Gastroesophageal sphincter (tissue), 4 donors: ENCODE measurements at places on chromosomes 12 and 14. TPM values are rescaled to one million over a fixed set of nuclear protein-coding genes. Genes with fewer than 3 reads are reported as not detected.

DNA sequence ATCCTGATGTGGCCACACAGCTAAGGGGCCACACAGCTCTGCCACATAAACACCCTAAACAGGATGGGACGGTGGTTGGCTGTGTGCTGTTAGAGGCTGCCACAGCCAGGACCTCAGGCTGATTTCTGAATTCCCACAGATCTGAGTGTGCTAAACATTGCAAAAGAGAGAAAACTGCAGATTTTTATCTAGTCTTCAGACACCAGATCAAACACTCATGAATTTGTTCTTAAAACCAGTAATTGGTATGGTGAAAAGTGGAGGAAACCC lies 190.7 kb downstream of the MON2 start:
- no peak for ATAC-seq

- ATAC-seq, result no peak
Observed at GRCh38 chr12:103834942-103835341, 6.1 kb downstream of the NT5DC3 start.

GRCh38 chr12:130460611-130461446 lies 123.1 kb downstream of the PIWIL1 start:
- ATAC-seq, result no peak

DNA sequence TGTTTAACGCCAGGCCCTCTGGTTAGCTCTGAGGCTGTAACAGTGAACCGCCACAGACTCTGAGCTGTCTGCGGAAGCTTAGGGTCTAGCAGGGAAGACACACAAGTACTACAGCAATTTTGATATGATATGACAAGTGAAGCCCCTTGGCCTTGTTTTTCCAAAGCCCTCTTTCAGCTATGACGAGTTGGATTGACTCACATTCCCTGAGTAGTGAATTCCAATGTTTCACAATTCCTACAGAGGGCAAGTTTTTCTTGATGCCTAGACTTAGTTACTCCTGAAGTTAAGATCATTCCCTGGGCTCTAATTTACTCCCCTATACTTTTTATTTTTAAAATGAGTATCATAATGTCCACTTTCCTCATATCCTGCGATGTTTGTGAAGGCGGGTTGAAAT lies 53.3 kb upstream of the CISTR start:
- no peak for ATAC-seq

DNA sequence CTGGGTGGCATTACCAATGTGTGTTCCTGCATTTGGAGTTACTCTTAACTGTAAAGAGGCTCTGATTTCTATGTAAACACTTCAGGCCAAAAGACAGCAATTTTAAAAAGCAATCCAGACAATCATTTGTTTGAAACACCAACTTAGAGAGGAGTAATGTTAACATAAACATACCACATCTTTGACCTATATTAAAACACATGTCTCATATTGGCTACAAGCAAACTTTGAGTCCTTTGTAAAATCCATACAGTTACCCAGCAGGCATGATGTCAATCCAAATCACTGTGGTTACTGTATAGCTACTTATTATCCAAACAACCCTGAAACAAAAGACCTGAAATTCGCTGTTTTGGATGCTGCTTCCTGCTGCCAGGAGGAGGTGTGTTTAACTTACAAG lies 7.5 kb upstream of the G2E3 start:
- no peak for ATAC-seq

DNA sequence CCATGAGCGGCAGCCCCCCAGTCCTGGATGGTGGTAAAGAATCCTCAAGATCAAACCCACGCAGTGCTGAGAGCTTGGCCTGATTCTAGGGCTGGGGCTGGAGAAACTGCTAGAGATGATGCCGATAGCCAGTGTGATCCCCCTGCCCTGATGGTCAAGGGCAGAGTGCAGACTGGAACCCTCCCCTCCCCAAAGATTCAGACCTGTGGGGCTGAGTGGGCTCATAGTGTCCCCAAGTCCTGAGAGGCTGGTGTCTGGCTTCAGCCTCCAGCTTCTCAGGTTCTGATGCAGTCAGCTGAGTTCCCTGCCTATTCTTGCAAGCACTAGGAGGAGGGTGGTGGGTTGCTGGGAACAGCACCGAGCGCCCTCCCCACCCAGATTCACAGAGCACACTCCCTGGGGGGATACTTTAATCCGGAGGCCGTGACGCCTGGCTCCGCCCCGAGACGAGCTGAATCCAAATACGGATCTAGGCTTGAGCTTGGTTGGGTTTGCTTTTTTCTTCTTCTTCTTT lies 11.9 kb downstream of the RHOF start:
- peak; percentile 67 for ATAC-seq

GRCh38 chr12:57058454-57058853 lies 8.5 kb upstream of the MYO1A start:
- no peak for ATAC-seq

GRCh38 chr14:93037351-93037750 lies 78.4 kb downstream of the ITPK1 start:
- no peak for ATAC-seq

- no peak for ATAC-seq
Observed at GRCh38 chr12:121926874-121927706, 8.7 kb downstream of the CFAP251 start.

DNA sequence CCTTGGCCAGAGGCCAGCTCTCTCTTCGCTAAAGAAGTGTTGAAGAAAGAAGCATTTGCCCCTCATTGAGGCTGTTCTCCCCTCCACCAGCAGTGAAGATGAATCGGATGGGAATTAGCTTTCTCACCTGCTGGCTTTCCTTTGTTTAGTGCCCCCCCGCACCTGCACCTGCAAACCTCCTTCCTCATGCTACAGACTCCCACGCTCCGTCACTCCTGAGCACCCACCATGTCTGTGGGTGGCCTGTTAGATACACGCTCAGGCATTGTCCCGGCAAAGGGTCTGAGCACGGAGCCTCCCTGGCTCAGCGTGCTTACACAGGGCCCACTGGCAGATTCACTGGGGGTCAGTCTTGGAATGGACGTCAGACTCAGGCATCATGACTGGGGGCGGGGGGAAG lies 121.6 kb downstream of the GLT1D1 start:
- ATAC-seq, result no peak

DNA sequence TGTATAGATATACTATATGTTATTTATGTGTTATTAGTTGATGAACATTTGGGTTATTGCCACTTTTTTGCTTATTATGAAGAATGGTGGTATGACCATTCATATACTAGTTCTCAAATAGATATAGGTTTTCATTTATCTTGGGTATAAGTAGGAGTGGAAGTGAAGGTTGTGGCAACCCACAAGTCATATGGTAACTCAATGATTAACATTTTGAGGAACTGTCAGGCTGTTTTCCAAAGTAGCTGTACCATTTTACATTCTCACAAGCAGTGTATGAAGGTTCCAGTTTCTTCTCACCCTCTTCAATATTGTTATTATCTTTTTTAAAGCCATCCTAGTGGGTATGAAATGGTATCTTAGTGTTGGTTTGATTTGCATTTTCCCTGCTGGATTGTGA lies 19.0 kb upstream of the MSRB3 start:
- ATAC-seq, result no peak

DNA sequence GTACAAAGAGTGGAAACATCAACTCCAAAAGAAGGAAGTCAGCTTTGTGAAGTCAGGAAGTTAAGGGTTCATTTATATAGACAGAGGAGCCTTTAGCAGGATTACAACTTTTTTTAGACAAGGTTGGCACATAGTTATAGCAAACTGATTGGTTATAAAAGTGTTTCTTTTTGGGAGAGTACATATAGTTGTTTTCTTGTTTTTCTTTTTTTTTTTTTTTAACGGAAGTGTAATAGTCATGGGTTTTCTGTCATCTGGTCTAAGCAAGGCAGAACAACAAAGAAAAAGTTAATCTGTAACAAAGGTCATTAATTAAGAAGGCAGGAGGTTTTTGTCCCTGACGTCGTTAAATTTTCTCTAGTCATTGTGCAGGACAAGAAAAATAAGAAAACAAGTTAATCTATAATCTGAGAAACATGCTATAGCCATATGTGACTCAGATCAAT lies 13.0 kb upstream of the MFAP5 start:
- no peak for ATAC-seq

DNA sequence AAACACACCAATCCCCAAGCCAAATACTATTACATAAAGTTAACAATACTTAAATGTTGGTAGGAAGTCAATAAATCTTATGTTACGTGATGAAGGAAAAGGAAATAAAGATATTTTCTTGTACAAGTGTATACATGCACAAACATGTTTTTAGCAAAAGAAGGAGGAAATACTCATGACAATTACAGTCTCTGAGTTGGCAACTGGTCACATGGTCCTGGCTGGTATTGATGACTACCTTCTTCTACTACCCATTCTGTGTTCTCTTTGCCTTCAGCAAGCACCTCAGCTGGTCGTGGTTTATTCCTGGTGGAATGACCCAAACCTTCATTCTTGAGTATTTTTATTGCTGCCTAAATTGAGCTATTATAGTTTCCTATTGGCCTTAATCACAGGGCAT lies 84.8 kb downstream of the PLBD1 start:
- ATAC-seq, result no peak

- peak; percentile 76 for ATAC-seq
Observed at GRCh38 chr12:105083551-105084105, 630 bp downstream of the ALDH1L2 start.

DNA sequence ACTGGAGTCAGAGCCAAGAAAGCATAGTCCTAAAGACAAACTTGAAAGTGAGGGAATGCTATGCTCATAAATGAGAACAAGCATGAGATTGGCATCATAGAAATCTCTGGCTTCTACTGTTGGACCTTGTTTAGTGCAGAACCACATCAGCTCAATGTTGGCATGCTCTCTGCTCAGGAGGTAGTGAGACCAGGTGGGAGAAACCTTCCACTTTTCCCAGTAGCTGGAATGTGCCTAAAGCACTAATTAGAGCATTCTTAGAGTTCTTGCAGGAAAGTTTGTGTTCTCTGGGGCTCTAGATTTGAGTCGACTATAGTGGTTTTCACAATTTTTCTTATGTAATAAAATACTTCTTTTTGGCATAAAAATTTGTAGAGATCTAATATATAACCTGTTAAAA lies 159.7 kb upstream of the PRICKLE1 start:
- ATAC-seq, result no peak

DNA sequence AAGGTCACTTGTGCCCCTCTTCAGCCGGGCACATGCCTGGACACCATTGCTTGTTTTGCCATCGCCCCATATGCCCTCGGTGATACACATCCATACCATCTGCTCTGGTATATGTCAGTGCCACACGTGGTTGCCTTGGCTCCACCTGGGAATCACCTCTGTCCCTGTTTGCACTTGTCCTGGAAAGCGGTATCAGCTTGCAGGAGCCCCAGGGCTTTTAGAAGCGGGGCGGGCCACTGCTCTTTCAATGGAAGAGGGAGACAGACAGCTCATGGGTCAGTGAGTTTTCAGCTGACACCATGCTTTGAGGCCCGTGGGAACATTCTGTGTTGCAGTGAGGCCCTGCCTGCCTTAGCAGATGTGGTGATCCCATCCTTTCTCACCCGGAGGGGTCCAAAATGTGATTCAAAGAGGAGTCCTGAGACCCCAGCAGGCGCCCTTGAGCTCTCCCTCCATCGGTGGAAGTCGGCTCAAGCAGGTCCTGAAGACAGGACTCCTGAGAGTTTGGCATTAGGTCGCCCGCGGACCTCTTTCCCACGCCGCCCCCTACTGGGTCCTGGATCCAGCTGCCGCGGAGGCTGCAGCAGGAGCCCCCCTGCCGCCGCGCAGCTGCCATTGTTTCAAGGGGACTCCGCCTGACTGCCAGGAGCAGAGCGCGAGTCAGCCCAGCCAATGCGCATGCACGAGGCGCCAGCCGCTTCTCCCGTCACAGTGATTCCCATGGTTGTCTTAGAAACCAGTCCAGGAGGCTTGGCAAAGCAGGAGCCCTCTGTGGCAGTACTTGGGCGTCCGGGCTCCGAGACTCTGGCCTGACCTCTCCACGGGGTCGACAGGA lies 773.2 kb upstream of the ALG10B start:
- ATAC-seq, result no peak

- ATAC-seq, result no peak
Observed at GRCh38 chr14:64723691-64724577, 19.7 kb downstream of the PLEKHG3 start.

DNA sequence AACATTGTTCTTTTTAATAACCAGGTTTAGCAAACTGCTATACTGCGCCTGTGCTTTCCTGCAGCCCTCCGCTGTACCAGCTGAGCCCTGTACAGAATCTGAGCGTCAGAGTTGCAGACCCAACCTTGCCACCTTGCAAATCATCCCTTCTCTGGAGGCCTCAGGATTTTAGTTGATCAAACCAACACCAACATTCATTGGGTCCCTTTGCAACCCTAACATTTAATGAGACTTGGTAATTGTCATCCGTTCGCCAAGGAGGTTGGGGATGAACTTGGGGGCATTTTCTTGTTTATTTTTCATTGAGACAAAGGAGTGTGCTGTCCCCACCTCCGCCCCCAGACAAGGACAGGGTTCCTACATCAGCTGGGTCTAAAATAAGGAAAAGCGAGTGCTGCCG lies 2.6 kb upstream of the GSC start:
- no peak for ATAC-seq

- ATAC-seq, result no peak
Observed at GRCh38 chr14:59690426-59690825, 113.8 kb upstream of the CCDC175 start.

DNA sequence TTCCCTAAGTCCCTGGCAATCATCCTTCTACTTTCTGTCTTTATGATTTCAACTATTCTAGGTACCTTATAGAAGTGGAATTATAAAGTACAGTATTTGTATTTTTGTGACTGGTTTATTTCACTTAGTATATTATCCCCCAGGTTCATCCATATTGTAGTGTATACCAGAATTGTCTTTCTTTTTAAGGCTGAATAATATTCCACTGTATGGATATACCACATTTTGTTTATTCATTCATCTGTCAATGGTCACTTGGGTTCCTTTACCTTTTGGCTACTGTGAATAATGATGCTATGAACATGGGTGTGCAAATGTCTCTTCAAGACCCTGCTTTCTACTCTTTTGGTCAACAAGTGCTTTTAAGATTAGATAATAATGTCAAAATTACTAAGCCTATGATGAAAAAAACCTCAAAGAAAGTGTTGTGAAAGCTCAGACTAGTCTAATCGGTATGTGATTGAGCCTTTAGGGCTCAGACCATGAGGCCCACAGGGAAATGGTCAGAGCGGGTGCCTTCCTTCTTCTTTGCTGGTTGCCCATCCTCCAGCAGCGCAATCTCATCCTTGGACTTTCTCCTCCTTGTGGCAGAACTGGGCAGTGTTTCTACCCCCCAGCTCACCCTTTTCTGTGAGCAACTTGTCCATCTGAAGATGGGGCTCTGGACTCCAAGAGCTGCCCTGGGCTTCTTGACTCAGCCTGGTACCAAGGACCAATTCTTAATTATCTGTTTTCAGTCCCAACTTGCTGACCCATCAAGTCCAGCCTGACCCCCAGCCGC lies 105.4 kb downstream of the TTC8 start:
- no peak for ATAC-seq

GRCh38 chr12:12896260-12896659 lies 4.9 kb downstream of the GPRC5A start:
- ATAC-seq, result no peak

Gene GPRC5A
- 21.9 TPM for total RNA-seq

Gene OAS2
- total RNA-seq, result 10.0 TPM

Gene SMAGP
- 3.3 TPM for total RNA-seq

Gene SLC6A15
- total RNA-seq, result 1.8 TPM

Gene TAS2R9
- not detected for total RNA-seq

Gene PA2G4
- 114 TPM for total RNA-seq

Gene KCNK10
- 0.40 TPM for total RNA-seq

Gene TAPBPL
- 11.6 TPM for total RNA-seq
